Cardiac muscle cell (in vitro differentiated cells and primary cell): ENCODE measurements at places on chromosomes 6 and 20. TPM values are rescaled to one million over a fixed set of nuclear protein-coding genes. Genes with fewer than 3 reads are reported as not detected.

- DNase-seq: no peak
Measured at GRCh38 chr6:13523826-13524622, 36.6 kb upstream of the GFOD1 start.

- DNase-seq: peak; percentile 76
Measured at GRCh38 chr20:8018958-8019245, 659 bp downstream of the TMX4 start.

DNA sequence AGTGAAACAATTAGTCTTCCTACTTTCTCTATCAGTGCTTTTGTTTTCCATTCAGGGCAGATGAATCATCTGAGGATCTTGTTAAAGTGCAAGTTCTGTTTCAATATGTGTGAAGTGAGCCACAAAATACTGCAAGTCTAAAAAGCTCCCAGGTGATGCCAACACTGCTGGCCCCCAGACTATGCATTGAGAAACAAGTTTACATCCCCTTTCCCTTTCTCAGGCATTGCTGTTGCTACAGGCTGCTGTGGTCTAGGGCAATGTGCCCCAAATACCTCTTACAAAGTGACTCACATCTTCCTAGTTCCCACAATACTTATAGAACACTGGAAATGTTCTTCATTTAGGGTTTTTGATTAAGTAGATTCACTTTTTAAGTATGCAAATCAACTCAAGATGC, 31.8 kb downstream of the ABRACL start:
- no peak for DNase-seq

DNA sequence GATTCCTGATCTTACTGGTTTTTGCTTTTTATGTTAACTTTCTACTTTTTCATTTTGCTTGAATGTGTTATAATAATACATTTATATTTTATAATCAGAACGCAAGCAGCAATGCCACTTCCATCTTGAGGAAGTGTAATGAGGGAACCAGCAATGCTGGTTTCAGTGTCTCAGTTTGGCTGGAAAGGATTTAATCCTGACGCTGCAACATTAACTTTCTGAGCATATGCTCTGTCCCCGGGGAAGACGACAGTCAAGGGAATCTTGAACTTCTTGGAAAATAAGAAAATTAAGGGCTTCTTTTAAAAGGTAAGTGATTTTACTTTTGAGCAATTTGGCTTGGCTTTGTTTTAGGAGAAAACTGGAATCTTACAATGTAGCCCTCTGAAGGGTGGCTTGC, 205.5 kb upstream of the AGPAT4 start:
- DNase-seq: no peak

- no peak for DNase-seq
Measured at GRCh38 chr6:3687847-3688246, 63.7 kb downstream of the PXDC1 start.

- no peak for DNase-seq
Measured at GRCh38 chr6:79081663-79082062, 3.6 kb upstream of the PHIP start.

GRCh38 chr6:15330174-15330944, 84.5 kb downstream of the JARID2 start:
- no peak for DNase-seq

DNA sequence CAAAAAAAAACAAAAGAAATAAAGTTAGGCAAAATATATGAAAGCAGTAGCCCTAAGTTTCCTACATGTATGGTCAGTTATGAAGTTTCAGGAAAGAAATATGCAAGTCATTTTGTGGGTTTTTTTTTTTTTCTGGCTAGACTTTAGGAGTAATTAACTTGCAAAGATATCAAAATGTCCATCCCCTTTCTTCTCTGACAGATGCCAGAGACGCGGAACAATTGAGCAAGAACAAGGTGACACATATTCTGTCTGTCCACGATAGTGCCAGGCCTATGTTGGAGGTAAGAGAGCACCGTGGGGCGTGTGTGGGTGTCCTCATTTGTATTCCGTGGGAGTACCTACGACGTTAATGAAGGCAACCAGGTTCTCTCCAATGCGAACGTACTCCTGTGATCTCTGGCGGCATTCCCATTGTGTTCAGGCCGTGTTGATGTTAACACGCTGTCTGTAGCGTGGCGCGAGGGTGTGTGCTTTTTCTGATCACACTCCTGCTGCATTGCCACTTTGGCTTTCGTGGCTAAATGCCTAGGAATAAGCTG, 19.5 kb downstream of the DUSP22 start:
- no peak for DNase-seq

GRCh38 chr6:82869493-82869892, 196.1 kb downstream of the UBE3D start:
- no peak for DNase-seq

- peak; percentile 34 for DNase-seq
Measured at GRCh38 chr20:15613530-15613929, 959.7 kb downstream of the KIF16B start.

- DNase-seq: no peak
Measured at GRCh38 chr6:126722411-126722810, 382.5 kb downstream of the CENPW start.

GRCh38 chr6:125279961-125280360, 21.8 kb downstream of the HDDC2 start:
- no peak for DNase-seq

GRCh38 chr6:157238346-157238745, 85.0 kb downstream of the TMEM242 start:
- no peak for DNase-seq

DNA sequence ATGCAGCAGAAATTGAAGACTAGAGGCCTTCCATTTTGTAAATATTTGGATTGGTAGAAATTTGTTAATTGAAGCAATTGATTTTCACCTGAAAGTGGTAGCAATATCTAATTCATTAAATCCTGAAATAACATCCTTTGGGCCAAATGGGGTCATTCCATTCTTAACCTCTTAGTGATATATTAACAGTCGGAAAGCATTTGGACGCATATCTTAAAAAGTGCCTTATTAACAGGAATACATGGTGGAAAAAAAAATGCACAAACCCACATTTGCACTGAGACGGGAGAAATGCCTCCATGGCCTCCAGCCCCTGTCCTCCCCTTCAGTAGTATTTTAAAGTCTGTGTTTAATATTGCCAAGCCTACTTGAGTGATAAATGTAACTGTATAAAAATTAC, 205.5 kb downstream of the TFAP2B start:
- DNase-seq: no peak

DNA sequence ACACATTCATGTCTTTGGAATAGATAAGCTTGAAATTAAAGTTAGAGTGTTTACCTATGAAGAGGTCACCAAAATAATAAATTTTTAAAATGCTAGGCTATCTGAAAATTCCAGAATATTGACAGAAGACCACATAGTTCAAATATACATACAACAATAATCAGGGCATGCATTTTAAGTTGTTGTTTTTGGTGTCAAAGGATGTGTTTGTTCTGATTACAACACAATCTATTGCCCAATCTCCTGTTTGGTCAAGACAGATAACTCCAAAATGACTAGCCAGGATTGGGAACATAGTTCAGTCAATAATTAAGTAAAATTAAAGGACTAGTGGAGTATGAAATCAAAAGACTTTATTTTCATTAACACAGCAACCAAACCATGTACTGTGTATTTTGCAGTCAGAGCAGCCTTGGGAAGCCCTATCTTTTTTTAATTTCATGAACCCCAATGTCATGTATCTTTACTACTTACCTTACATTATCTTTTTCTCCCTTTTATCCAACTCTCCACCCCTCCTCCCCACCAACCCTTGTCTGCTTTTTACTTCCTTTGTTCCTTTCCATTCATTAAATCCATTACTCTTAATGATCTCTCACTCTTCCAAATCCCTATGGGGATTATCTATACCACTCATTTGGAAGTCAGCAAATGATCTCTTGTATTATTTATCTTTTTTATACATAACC, 111.2 kb downstream of the CDK19 start:
- peak; percentile 42 for DNase-seq

DNA sequence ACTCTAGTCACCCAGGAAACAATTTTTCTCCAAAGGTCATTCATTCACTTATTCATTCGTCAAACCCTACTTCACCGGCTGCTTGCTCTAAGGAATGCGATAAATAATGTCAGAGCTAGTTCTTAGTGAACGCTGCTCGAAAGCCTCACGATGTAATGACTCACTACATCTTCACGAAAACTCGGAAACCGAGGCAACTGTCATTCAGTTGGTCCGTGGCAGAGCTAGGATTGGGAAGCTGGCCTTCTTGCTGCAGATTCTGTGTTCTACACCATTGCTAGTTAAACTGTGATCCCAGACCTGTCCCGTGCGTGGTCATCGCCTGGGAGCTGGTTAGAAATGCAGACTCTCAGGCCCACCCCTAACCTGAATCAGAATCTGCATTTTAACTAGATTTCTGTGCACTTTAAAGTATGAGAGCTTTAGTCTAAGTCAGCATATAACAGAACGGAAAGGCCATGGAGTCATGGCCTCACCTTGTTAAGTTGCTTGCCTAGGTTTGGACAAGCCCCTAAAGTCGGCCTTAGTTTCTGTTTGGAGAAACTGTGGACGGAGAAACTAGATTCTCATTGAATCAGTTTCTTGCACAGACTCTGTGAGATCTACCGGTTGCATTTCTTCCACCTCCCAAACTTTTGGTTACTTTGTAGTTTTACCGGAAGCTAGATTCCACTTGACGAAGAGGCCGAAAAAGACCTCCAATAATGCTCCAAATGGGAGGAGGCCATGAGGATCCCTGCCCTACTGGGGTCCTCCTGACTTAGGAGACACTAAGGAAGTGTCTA, 651 bp upstream of the CCND3 start:
- no peak for DNase-seq

GRCh38 chr6:110628330-110628729, 151.9 kb upstream of the SLC22A16 start:
- peak; percentile 50 for DNase-seq

- no peak for DNase-seq
Measured at GRCh38 chr6:75280131-75280855, 4.3 kb downstream of the TMEM30A start.

GRCh38 chr6:12001004-12001705, 11.0 kb upstream of the HIVEP1 start:
- no peak for DNase-seq

DNA sequence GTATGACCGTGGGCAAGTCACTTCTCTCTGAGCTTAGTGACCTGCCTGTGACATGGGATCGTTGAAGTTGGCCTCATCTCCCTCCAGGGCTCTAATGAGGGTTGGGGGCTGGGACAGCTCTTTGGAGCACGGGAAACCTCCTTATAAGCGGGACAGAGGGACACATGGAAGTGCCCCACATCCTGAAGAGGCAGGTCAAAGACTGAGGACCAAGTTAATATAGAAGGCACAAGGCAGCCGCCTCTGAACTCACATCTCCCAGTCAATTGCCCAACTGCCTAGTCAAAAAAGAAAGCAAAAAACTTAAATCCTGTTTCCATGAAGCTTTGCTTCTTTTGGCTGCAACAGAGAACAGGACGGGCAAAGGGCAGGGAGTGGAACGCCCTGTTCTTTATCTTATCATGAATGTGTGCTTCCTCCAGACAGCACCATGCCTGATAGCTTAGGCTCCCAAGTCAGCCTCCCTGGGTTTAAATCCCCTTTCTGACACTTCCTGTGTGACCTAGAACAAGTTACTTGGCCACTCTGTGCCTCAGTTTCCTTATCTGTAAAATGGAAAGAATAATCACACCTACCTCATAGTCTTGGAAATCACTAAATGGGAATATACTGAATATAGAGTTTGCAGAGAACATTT, 27.1 kb downstream of the LBP start:
- peak; percentile 55 for DNase-seq

DNA sequence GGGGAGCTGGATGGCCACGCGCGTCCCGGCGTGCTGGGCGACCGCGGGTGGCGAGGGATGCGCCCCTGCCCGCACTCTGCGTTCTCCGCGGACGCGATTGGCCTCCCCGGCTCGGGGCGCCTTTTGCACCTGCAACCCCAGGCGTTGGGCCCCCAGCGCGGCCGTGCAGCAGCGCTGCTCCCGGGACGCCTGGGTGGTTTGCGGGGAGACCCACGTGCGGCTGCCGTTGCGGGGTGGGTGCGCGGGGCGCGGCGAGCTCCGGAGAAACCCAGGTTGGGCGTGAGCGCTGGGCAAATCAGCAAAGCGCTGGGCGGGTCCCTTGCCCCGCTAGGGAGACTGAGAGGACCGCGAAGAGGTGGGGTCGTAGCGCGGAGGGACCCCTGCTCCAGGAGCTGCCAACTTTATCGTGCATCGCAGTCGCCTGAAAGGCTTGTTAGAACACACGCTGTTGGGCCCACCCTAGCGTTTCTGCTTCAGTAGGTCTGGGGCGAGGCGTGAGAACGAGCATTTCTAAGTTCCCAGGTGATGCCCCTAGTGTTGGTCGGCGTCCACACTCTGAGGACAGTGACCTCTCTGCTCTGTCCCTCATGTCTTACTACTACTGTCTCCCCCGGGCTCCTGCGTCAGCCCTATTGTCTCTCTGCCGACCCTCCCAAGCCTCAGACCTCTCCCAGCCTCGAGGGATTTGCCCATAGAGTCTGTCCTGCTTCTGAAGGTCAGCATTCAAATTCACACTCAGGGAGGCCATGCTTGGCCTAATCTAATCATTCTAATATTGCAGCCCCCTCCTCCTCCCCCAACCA, 538 bp upstream of the ZFP64 start:
- peak; percentile 15 for DNase-seq

- no peak for DNase-seq
Measured at GRCh38 chr6:52077961-52078625, 9.3 kb downstream of the PKHD1 start.

The SLC32A1 gene
- not detected in 2 replicates for total RNA-seq

The CHD6 gene
- 29.3 and 61.9 TPM in 2 replicates for total RNA-seq

The TPBG gene
- total RNA-seq: 13.2 and 14.3 TPM in 2 replicates

The ZNF391 gene
- total RNA-seq: 3.7 and 5.4 TPM in 2 replicates

The GSTA2 gene
- not detected in 2 replicates for total RNA-seq

The TRIM27 gene
- total RNA-seq: 90.0 and 105 TPM in 2 replicates

The NR2E1 gene
- not detected in 2 replicates for total RNA-seq

The C6orf163 gene
- 1.5 and 4.3 TPM in 2 replicates for total RNA-seq

The LY6G6F gene
- total RNA-seq: not detected in 2 replicates

The NUP43 gene
- 35.7 and 55.8 TPM in 2 replicates for total RNA-seq

The FAM83C gene
- total RNA-seq: 0.49 TPM in 1 of 2 replicates, not detected in the other
